ENCODE measurements at places on chromosomes 13 and 19.

DNA sequence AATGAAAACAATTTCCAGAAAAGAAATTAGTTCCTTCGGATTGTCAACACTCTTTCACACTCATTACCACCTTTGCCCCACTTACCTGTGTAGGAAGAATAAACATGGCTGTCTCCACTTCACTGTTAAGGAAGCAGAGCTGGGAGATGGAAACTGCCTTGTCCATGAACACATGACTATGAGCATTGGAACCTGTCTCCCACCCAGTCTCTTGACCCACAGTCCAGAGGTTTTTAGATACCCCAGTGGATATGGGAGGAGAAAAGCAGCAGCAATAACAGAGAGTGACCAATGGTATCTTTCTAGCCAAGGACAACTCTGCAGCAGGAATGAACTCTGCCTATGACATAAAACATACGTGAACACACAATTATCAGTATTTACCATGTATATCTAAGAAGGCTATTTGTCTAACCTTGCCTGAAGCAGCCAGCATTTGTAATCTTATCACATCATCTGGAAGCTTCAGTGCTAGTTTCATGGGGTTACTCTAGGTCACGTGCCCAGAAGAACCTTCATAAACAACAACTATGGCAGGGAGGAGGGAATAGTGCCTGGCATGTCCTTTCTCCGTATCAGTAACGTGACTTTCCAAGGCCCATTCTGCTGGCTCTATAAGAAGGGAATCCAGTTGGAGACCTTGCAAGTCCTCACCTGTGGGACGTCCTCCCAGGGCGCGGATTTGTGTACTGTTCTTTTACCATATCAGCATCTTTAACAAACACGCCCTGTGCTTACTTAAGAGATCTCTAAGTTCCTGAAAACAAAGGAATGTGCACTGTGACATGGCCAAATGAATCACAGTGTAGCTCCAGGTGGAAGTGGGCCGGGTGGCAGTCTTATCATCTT lies 221.8 kb upstream of the UBL3 start:
- DNase-seq: peak; percentile 95

DNA sequence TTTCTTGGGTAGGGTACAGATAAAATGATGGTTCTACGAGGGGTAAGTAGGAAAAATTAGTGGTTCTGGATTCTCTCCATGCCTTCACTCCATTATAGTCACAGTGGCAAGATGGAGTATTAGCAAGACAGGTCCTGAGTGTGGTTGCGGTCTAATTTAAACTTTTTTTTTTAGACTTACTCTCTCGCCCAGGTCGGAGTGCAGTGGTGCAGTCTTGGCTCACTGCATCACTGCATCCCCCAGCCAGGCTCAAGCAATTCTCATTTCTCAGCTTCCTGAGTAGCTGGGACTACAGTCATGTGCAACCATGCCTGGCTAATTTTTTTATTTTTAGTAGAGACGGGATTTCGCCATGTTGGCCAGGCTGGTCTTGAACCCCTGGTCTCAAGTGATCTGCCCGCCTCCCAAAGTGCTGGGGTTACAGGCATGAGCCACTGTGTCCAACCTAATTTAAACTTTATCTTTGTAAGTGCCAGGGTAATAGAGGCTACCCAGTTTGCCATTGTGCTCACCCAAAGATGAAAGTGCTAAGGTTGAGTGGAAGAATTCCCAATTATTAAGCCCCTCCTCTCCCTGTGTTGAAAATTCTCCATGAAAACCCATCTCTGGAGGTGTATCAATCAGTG lies 135.6 kb downstream of the TM9SF2 start:
- DNase-seq: no peak

DNA sequence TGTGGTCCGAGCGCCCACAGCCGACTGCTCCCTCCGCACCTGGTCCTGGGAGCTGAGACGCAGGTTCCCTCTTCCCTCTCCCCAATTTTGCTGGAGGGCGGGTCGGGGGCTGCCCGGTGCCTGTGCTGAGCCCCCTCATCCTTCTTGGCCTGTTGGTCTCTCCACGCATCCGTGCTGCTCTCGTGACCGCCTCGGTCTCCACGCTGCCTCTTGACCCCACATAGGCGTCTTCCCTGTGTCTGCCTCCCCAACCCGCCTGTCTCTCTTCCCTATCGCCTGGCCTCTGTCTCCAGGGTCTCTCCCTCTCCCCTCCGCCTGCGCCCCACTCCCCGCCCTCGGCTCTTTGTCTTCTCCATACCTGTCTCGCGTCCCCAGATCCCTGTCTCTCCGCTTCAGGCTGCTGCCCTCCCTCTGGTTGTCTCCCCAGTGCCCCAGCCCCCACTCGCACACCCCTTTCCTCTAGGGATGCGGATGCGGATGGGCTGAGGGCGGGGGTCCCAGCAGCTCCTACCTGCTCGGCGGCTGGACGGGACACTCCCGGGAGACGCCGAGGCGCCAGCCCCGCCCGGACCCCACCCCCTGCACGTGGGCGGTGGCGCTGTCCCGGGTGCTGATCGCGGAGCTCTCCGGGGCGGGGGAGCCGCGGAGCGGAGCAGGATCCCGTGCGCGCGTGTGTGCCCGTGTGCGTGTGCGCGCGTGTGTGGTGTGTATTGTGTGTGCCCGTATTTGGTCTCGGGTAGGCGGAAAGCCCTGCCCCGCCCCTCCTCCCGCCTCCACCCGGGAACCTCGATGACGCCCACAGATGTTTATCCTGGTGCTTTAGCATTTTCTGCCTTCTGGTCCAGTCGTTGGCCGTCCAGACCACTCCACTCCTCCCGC lies at the start of gene SYT5:
TSS of gene SYT5 (minus strand) at position 684 of the 879 bp plus-strand sequence. CDS start 1,248 bp downstream, outside the sequence.
- no peak for DNase-seq

- DNase-seq: no peak
Observed at GRCh38 chr19:13083627-13084026, 19.0 kb downstream of the LYL1 start.

GRCh38 chr19:49968279-49968922 lies 7.4 kb upstream of the SIGLEC11 start:
- no peak for DNase-seq

GRCh38 chr13:94433055-94433961 lies 46.2 kb downstream of the DCT start:
- no peak for DNase-seq

- DNase-seq: no peak
Observed at GRCh38 chr19:35206379-35206778, 22.2 kb downstream of the FAM187B start.

DNA sequence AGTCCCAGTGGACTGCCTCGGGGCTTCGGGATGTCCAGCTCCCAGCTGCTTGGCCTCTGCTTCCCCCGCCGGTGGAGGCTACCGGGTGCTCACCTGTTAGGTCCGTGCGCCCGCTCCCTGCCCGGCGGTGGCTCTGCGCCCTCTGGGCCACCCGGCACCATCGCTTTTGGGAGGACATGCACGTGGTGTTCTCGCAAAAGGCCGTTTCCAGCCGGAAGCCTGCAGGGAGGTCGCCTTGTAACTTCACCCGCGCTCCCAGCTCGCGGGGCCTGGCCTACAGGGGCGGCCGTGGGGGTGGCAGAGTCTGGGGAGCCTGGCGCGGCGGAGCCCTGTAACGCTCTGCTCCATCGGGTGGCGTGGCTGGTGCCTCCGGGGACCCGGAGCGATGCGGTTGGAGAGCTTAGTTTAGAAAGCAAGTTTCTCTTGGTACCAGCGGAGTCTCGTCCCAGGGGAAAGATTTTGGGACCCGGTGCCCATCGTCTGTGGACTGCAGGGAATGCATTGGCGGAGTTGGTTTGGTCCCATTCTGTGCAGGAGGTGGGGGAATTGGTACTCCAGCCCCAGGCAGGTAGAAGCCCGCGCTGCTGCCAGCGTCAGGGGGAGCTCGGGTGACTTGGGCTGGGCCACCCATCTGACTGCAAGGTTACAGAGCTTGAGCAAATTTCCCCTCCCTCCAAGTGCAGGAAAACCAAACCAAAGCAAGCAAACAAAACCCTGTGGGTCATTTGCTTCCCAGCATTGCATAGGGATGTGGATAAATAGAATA lies 673 bp downstream of the SPATA13 start:
- peak; percentile 38 for DNase-seq

DNA sequence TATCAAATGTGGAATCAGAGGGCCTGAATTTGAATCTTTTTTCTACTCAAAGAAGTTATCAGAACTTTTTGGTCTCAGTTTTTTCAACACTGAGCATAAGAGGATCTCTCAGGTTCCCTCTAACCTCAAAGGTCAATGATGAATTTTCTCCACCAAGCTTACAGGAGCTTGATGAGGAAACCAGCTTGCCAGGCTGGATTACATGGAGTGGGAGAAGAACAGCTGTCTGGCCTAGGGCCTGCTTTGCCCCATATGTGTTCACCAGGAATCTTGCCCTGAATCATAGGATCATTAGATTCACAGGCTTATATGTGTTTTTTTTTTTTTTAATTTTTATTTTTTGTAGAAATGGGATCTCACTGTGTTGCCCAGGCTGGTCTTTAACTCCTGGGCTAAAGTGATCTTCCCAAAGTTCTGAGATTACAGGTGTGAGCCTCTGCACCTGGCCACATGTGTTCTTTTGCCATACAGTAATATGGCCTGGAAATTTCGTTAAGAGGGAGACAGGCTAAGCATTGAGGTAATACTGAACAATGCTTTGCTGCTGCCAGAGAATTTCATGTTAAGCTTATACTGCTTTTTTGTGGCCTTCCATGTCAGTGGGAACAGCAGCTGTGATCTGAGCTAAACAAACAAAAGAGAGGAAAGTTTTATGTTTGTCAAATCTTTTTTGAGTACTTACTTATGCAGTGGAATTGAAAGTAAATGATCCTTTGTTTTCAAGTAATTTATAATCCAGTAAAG lies 110.6 kb downstream of the DNAJC3 start:
- DNase-seq: no peak

DNA sequence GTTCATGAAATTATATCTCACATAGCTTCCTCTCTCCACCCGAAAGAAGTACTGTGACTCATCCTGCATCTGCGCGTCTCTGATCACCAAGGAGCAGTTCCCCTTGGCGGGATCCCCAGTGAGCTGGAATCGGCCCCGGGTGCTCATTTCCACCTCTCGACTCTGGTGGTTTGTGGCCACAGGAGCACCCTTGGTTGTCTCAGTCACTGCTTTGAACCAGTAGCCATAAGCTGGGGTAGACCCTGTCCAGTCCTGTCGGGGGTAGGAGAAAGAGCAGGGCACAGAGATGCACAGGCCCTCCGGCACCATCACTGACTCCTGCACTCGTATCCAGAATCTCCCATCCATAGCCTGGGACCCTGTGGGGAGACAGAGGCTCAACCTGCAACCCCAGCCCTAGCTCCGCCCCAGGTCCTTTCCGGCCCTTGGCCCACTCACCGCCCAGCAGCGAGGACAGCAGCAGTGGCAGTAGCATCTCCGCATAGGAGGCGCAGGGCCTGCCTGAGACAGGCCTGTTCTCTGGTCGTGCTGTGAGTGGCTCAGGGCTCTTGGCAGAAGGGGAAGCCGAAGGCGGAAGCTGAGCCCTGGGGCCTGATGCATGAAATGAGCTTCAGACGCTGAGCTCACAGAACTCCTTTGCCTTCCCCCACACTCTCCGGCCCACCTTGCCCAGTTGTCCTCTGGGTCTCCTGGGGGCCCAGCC lies at the start of gene SIGLEC10:
TSS of gene SIGLEC10 (minus strand) at position 536 of the 703 bp plus-strand sequence. CDS start at position 475, 61 bp downstream.
- no peak for DNase-seq

Data from prostate gland (tissue), 2 donors.